GM20000 (cell line): ENCODE measurements at places on chromosomes 2 and 18.
A peak's percentile ranks its signal among the peaks of the same experiment; 100 is the strongest.

DNA sequence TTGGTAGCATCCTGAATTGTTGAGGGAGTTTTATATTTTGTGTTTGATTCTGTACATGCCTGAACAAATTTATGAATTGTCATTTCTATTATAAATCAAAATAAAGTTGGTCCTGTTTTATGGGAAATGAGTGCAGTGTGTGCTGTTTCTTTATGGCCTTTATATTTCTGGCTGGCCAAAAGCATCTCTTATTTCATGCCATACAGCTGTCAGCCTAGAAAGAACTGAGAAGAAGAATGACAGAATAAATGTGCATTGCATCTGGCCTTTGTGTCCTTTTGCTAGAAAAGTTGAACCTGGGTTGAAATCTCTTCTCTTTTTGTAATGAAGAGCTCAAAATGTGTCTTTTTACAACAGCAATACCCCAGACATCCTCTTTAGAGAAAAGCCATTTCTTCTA is 474.7 kb upstream of the LRATD1 start:
- no peak for DNase-seq

GRCh38 chr2:110216803-110217202 is 4.5 kb upstream of the MTLN start:
- DNase-seq, result no peak

DNA sequence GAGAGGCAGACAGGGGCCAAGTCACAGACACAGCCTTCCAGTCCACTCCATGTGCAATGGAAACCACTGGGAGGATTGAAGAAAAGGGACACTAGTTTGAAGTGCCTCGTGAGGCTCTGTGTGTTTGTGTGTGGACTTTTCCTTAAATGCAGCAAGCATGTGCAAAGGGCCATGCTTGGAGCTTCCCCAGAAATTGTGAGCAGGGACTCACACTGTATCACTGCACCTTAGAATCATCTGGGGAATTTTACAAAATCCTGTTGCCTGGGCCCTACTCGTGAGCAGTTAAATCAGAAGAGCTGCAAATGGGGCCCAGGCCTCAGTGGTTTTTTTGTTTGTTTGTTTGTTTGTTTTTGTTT is 137.8 kb downstream of the TRIM43 start:
- no peak for DNase-seq

- no peak for DNase-seq
Measured at GRCh38 chr2:25991965-25992364, 9.7 kb upstream of the KIF3C start.

DNA sequence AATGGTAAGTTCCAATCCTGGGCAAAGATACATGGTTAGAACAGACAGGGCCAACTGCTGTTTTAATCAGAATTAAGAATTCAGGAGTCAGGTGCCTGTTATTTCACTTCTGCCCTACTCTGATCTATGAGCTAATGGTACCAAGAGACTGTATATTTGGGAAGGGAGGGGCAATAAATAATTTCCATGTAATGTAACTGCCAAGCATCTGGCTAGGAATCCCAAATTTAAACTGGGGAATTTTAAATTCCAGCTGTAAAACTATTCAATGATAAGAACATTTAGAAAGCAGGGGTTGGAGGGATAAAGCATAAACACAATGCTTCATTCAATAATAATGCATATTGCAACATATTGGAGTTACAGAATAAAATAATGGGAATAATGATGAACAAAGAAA is 49.7 kb downstream of the SCN7A start:
- no peak for DNase-seq

GRCh38 chr18:61963705-61964104 is 70.9 kb upstream of the RNF152 start:
- no peak for DNase-seq

GRCh38 chr2:175393851-175394250 is 212.3 kb upstream of the ATP5MC3 start:
- no peak for DNase-seq

GRCh38 chr2:105836840-105837692 is 92.4 kb downstream of the NCK2 start:
- DNase-seq, result no peak

DNA sequence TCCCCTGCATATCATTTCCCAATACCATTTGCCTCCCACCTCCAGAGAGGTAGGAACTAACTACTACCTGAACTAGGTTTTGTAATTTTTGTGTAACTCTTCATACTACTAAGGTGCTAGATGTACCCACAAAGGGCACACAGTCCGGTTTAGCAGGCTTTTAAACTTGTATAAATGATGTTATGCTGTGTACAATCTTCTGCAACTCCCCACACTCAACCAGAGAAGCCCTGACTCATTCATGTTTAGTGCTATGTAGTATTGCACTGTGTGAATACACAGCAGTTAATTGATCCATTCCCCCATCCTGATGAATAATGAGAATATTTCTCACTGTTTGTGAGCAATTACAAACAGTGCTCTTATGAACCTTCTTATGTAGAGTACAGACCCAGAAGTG is 285.6 kb downstream of the SMAD2 start:
- no peak for DNase-seq

- no peak for DNase-seq
Measured at GRCh38 chr18:41681138-41681880, 273.7 kb upstream of the PIK3C3 start.

GRCh38 chr2:116917196-116917595 is 897.3 kb upstream of the DDX18 start:
- no peak for DNase-seq

GRCh38 chr2:10220902-10221391 is 81.8 kb upstream of the HPCAL1 start:
- no peak for DNase-seq

- no peak for DNase-seq
Measured at GRCh38 chr2:205637320-205637602, 45.0 kb upstream of the NRP2 start.

- no peak for DNase-seq
Measured at GRCh38 chr2:238886453-238887094, 38.7 kb downstream of the TWIST2 start.

- no peak for DNase-seq
Measured at GRCh38 chr18:74303936-74304335, 11.7 kb upstream of the C18orf63 start.

DNA sequence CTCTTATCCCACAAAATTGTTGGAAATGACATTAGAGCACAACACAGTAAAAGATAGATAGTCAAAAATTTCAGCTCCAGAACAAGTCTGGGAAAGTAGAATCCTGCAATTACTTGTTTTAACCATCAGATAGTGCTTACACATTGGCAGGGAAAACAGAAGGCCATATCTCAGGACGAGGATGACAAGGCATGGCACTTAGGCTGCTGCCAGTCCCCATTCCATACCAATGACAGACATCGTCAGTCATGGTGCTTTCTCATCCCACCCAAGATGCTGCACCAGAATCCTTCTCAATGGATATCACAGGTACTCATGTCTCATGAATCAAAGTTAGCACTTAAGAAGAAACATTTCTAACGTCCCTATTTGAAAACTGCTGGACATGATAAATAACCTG is 187.3 kb downstream of the NCKAP5 start:
- DNase-seq, result no peak

DNA sequence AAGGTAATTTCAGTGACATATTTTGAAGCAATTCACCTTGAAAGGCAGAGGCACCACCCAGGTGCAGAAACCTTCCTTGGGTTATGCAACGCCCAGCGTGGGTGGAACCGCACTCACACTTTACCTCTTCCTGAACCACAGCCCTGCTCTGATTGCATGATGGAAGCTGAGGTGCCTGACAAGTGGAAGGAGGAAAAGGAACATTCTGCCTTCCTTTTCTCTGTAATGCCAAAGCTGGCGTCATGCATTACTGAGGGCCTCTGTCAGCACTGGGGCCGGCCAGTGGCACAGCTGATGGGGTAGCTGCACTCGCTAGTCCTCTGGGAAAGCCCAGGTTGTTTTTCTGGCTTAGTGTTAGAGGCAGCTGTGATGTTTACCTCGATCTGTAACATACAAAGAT is 266.5 kb downstream of the NEDD4L start:
- DNase-seq, result no peak

DNA sequence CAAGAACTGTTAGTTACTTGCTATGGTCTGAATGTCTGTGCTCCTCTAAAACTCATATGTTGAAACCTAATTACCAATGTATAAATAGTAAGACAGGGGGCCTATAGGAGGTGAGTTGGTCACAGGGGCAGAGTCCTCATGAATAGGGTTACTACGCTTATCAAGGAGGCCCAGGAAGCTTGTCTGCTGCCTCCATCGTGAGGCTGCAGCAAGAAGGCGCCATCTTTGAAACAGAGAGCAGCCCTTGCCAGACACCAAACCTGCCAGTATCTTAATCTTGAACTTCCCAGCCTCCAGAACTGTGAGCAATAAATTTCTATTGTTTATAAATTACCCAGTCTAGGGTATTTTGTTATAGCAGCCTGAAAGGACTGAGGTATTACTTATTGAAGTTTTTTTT is 79.1 kb downstream of the TGIF1 start:
- DNase-seq, result no peak

- no peak for DNase-seq
Measured at GRCh38 chr2:96402591-96402990, 67.0 kb downstream of the NCAPH start.

DNA sequence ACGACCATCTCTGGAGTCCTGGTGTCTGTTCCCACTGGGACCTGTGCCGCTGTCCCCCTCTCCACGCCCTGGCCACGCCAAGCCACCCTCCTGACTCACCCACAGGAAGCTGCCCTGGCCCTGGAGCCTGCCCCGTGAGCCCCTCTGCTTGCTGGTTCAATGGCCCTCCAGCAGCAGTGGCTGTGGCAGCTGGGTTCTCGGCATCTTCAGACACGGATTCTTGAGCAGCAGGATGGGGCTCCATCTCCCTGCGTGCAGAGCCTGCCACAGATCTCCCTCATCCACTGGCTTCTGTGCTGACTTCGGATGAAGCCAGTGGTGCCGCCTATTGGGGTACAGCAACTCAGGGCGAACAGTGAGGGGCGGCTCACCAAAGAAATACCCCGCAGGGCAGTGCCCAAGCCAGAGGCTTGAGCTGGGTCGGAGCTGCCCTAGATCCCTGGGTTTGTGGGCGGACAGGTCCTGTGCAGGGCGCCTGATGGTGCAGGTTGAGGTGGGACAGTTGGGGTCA is 14.0 kb downstream of the CAPN10 start:
- DNase-seq, result no peak

DNA sequence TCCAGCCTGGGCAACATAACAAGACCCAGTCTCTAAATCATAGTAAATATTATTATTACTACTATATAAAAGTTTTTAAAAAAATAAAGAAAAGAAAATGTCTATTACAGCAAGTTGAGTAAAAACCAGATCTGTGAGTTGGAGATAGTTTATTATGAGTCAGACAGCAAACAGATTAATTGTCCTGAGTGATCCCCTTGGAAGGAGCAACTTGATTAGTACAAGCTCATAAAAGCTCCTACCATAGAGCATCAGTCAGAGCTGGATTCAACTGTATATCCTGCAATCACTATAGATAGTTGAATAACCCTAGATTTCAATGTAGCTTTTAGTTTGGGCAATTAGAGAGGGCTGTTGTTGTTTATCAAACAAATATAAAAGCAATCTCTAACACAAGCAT is 84.1 kb downstream of the TRABD2A start:
- no peak for DNase-seq

DNA sequence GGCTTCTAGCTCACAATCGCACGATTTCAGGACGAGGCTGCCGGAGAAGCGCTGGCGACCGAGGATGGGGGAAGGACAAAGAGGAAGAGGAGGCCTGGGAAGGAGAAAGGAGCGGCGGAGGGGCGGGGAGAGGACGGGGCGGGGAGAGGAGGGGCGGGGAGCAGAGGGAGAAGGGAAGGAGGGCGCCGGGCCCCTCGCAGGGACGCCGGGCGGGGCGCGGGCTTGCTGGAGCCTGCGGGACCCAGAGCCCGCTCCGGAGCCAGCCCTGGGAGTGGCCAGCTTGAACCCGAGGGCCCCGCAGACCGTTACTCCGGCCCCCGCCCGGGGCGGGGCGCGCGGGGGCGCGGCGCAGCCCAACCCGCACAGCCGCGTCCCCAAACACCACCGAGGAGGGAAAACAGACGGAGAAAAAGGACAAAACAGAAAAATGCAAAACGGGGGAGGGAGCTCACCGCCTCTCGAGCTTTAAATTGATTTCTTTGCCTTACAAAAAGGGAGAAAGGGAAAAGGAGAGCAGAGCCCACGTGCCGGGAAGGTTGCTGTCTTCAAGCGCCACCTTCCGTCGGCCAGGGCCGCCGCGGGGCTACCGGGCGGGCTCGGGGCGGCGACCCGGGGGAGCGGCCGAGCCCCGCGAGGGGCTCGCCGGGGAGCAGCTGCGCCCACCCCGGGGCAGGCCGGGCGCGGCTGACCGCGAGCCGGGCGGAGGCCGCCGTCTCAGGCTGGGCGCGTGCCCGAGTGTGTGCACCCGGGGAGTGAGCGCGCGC is 781 bp upstream of the SOX11 start:
- no peak for DNase-seq

DNA sequence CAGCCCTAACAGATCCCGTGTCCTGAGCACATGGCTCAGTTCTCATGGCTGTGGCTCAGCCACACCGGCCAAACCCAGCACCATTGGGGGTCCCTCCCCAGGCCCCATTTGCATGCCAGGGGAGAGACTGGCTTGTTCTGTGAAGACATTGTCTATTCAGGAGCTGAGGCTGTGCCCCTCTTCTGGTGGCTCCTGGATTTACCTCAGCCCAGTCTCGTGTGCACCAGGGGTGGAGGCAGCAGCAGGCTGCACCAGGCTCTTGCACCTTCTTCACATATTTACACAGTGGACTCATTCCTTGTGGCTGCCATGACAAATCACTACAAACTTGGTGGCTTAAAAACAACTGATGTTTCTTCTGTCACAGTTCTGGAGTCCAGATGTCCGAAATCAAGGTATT is 92.4 kb upstream of the ITGA6 start:
- no peak for DNase-seq

DNA sequence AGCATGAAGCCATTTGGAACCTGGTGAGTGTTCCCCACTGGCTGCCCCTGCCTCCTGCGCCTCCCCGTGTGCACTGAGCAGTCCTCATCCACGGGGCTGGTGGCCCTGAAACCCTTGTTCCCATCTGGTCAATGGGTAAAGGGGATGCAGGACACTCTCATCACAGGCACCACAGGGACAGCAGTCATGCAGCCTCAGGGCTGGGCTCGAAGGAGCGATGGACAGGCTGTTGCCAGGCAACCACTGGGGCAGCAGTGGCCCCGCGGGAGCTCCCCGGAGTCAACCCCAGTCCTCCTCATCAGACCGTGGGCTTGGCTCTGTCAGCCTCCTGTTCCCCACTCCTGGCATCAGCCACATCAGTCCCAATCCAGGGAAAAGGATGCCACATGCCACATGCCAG is 509.5 kb downstream of the EIPR1 start:
- no peak for DNase-seq

GRCh38 chr18:48955830-48956261 is 5.1 kb upstream of the SMAD7 start:
- no peak for DNase-seq

DNA sequence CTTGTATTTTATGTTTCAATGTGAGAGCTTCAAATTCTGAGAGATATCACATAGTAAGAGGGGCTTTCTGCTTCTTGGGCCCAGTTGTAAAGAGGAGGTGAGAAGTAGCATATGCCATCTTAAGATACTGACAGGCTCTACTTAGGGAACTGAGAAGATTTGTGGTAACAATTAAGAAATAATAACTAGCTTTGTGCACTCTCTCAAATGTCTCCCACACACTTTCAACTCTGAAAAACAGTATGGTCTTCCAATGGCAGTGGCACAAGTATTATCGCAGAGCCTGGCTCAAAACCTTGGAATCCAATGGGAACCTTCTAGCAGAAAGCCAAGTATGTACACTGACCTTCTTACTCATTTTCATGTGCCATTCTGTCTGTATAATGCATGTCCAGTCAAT is 80.3 kb upstream of the FAM237A start:
- peak; percentile 8 for DNase-seq

- DNase-seq, result no peak
Measured at GRCh38 chr2:238290091-238290509, 1.7 kb upstream of the PER2 start.
